ENCODE measurements at places on chromosomes 16 and 17.

GRCh38 chr17:11241611-11242226 lies 706 bp downstream of the SHISA6 start:
- no peak for DNase-seq

GRCh38 chr16:88368036-88368435 lies 14.7 kb upstream of the ZNF469 start:
- no peak for DNase-seq

GRCh38 chr17:74471341-74471740 lies 4.9 kb downstream of the CD300A start:
- no peak for DNase-seq

DNA sequence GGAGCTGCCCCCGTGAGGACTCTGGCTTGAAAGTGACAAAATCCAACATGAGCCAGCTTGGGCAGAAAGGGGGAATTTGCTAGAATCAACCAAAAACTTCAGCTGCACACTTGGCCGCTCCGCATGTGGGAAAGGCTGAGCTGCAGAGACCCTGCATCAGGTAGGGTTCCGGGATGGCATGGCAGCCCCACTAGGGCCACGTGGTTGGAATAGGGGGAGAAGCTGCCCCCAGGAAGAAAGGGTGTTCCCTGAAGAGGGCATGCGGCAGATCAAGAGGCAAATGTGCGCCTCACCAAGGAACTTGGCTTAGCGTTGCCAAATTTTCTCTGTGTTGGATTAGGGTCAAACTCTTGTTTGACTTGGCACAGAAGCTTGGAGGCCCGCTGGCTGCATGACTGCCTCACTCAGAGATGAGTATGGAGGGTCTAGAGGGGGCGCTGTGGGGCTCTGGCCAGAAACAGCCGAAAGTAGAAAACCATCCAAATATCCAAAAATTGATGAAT lies 29.2 kb upstream of the WFIKKN2 start:
- no peak for DNase-seq

DNA sequence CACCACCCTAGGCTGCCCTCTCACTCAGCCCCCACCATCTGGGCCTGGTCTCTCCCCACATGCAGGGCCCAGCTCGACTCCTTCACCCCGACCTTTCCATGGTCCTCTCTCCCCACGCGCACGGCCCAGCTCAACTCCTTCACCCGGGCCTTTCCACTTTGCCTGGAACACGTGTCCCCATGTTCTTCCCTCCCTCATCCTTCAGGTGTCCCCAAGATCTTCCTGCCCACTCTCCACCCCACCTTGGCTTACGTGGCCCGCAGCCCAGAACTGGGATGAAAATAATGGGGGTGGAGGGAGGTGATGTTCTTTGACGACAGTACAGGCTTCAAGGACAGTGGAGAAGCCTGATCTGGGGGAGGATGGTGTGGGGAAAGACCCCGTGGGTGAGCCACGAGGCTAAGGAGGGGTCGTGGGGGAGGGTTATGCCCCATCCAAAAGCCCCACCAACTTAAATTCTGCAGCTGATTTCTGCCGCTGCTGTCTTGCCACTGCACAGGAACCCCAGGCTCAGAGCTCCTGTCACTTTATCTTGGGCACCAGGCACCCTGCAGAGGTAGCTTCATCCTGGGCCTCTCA lies 9.9 kb upstream of the MEAK7 start:
- no peak for DNase-seq

DNA sequence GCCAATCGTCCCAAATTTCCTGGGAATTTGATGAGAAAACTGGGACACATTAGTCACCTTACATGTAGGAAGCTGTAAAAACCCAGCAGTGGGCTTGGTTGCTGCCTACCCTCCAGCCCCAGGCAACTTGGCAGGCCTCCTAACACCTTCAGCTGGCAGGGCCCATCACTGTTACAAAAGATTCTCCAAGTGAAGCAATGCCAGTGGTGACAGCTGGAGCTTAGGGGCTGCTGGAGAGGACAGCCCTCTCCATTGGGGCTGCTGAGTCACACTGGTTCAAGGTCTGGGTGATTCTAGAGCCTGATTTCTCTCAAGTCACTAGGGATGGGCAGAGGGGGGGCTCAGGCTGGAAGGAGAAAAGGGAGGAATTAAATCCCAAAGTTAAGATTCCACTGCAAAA lies 180.6 kb downstream of the COPRS start:
- DNase-seq, result no peak

DNA sequence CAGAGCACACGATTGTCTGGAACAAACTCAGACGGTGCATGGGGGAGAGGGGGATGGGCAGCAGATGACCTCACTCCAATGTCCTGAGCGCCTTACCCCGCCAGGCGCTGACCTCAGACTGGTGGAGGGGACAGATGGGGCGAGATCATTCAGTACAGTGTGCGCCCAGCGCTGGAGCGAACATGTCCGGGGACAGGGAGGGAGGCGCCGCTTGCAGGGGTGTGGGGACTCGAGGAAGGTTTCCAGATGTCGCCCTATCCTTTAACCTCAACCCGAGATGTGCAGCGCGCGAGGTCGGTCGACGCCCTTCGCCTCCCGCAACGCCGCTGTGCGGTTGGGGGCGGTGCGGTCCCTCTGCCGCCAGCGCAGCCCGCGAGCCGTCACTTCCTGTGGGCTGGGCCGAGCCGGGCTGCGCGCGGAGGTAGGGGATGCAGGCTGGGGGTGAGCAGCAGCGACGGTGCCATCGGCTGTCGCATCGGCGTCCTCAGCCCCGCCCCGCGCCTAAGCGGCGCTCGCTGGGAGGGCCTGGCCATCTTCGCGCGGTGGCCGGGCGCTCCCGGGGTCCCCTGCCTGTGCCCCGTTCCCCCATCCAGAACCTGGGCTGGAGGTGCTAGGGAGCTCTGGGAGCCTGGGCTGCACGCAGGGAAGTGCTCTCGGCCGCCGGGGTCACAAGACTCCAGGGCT lies 5.3 kb upstream of the CDR2L start:
- peak; percentile 48 for DNase-seq

DNA sequence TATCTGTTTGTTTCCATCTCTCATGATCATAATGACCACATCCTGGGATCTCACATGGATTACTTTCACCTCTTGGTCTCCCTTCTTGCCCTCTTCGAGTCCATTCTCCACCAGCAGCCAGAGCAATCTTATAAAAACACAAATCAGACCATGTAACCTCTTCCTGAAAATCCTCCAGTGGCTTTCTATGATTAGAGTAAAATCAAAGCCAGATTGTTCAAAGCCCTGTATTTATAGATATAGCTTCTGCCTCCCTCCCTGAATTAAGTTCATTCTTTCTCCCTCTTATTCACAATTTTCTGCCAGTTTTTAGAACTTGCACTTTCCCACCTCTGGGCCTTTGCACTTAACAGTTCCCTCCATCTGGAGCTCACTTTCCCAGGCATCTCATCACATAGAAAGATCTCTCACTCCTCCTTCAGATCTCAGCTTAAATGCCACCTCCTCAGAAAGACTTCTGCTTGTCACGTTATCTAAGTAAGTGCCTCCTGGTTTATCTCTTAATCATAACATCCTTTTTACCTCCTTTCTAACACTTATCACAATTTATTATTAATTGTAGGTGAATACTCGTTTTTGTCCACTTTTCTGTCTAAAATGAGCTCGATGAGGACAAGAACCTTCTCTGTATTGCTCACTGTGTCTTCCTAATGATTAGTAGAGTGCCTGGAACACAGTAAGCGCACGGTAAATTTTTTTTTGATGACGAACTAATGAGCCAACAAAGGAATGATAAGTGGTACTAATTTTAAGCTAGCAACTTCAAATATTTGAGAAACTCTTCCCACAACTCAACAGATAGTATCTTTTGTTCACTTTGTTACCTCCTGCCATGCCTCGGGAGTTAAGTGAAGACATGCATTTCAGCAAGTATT lies 80.5 kb downstream of the CYB561 start:
- no peak for DNase-seq

- DNase-seq, result no peak
Measured at GRCh38 chr16:34802396-34802795, 1343.0 kb downstream of the TP53TG3F start.

- DNase-seq, result no peak
Measured at GRCh38 chr16:69193855-69194254, 6.9 kb downstream of the SNTB2 start.

DNA sequence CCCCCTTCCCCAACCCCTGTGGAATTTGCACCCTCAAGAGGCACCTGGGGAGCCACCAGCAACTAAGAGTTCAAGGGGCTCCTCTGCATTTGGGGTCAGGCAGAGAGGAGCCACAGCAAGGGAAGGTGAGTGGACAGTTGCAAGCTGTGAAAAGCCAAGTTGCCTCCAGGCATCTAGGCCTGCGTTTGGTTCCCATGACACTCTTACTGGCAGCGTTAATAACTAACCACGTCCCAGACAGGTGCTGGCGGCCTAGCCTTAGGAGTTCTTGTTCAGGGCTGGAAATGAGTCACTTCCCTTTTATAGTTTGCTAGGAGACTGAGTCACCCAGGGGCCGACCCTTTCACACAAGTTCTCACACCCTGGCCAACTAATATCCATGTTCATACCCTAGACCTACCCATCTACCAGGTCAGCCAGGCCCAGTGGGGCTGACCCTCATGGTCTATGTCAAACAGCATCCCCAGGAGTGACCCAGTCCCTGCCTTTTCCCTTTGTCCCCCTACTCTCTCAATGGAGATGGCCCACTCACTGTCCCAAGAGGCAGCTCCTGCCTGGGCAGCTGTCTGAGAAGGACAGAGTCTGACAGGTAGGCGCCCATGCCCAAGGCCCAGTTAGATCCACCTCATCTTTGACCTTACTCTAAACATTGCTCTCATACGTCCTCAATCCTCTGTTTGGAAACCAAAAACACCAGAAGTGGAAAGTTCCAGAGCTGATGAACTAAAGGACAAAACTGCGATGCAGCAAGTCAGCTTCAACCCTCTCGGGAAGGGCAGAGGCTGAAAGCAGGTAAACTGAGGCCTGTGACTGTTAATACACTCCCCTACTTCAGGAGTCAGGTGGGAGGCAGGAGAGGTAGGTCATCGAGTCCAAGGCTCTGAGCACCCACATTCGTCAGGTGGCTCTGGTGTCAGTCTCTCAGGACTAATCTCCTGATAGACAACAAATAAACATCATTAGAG lies 300.6 kb downstream of the SOX9 start:
- DNase-seq, result no peak

DNA sequence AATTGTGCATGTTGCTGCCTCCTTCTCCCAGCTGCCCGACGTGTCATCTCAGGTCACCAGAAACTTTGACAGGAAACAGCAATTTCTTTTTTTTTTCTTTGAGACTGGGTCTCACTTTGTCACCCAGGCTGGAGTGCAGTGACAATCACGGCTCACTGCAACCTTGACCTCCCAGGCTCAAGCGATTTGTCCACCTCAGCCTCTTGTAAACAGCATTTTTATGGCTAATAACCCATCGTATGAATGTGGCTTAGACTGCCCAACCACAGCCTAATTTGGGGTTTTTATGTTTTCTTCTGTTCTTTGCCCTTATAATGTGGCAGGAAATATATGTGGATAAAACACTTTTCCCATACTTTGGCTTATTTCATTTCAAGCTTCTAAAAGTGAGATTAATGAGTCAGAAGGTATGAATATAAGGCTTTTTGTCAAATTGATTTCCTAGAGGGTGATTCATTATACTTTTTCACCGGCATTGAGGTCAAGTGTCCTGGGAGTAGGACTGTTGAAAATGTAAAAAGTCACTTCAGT lies 31.0 kb upstream of the SLC5A10 start:
- no peak for DNase-seq

DNA sequence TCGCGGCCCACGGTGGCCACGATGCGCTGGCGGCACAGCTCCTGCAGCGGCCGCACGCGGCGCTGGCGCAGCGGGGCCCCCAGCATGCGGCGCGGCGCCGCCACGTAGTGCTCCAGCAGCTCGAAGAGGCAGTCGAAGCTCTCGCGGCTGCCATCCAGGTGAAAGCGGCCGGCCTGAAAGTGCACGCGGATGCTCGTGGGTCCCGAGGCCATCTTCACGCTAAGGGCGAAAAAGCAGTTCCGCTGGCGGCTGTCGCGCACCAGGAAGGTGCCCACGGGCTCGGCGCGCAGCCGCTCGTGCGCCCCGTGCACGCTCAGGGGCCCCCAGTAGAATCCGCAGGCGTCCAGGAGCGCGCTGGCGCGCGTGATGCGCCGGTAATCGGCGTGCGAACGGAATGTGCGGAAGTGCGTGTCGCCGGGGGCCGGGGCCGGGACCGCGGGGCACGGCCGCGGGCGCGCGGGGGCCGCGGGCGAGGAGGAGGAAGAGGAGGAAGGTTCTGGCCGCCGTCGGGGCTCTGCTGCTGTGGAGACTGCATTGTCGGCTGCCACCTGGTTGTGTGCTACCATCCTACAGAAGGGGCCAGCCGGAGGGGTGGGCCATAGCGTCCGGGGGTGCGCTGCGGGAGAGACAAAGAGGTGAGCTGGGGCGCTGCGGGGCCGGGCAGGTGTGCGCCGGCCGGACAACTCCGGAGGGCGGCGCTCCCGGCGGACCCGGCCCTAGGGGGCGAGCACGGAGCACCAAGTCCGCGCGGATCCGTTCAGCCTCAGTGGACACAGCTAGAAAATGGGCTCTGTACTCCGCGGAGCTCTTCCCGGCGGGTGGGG lies 879 bp downstream of the SOCS1 start:
- DNase-seq, result no peak

- DNase-seq, result no peak
Measured at GRCh38 chr16:9599415-9600120, 508.1 kb downstream of the HAPSTR1 start.

GRCh38 chr16:89094252-89094879 lies 714 bp downstream of the ACSF3 start:
- no peak for DNase-seq

- no peak for DNase-seq
Measured at GRCh38 chr17:60383379-60383778, 8.6 kb downstream of the USP32 start.

DNA sequence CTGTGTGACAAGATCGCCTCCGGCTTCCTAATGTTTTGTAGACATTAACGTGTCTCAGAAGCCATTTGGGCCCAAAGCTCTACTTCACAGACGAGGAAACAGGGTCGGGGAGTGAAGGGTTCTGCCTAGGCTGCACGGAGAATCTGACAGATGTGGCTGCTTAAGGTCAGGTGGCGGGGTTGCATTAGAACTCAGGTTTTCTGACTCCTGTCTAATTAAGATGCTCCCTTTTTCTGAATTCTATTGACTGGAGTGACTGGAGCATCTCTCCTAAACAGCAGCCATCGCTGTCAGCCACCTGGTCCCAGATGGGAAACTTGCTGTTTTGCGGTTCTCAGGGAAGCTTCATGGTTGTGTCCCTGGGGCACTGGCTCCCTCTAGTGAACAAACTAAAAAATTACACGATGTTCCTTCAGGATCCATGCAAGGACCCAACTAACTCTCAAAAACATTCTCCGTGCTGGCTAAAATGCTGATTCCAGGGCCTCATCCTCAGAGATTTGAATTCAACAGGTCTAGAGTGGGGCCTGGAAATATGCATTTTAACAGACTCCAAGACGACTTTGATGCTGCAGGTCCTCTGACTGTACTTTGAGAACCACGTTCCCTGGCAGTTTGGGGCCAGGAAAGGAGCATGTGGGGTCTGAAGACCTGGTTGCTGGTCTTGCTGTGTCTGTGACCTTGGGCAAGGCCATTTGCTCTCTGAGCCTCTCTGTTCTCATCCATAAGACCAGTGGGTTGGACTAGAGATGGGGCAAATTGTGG lies 117.4 kb downstream of the IRF8 start:
- no peak for DNase-seq

- DNase-seq, result no peak
Measured at GRCh38 chr17:35073183-35073790, 9.8 kb upstream of the RFFL start.

GRCh38 chr17:57555636-57556175 lies 189.4 kb downstream of the CCDC182 start:
- DNase-seq, result no peak

- DNase-seq, result no peak
Measured at GRCh38 chr16:54102888-54103866, 183.4 kb downstream of the IRX3 start.

GRCh38 chr16:54508351-54508750 lies 221.8 kb upstream of the IRX3 start:
- no peak for DNase-seq
